D721Med (cell line): ENCODE measurements at places on chromosomes 7 and 10.

DNA sequence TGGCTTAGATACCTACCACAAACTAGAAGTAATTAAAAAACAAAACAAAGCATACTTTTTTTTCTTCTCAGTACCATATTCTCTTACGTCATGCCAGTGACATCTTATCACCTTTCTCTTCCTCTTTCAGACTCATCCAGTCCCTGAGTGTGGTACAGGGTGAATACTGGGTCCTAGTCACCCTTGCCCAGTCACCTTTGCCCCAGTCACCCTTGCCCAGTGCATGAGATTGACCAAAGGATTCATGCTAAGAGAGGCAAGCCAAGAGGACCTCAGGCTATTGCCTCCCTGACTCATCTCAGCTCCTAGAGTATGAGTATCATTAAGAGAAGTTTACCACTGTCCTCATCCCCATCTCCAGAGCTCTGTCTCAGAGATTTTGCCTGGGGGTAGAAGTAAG lies 10.0 kb upstream of the TSPAN12 start:
- DNase-seq = no peak

GRCh38 chr10:45135443-45136198 lies 134.9 kb downstream of the ZNF22 start:
- no peak for DNase-seq

- no peak for DNase-seq
Measured at GRCh38 chr10:117876210-117876609, 170.5 kb downstream of the RAB11FIP2 start.

GRCh38 chr7:85135977-85136376 lies 50.9 kb downstream of the SEMA3D start:
- DNase-seq = no peak

GRCh38 chr10:103916254-103916653 lies 1.7 kb downstream of the STN1 start:
- DNase-seq = no peak

DNA sequence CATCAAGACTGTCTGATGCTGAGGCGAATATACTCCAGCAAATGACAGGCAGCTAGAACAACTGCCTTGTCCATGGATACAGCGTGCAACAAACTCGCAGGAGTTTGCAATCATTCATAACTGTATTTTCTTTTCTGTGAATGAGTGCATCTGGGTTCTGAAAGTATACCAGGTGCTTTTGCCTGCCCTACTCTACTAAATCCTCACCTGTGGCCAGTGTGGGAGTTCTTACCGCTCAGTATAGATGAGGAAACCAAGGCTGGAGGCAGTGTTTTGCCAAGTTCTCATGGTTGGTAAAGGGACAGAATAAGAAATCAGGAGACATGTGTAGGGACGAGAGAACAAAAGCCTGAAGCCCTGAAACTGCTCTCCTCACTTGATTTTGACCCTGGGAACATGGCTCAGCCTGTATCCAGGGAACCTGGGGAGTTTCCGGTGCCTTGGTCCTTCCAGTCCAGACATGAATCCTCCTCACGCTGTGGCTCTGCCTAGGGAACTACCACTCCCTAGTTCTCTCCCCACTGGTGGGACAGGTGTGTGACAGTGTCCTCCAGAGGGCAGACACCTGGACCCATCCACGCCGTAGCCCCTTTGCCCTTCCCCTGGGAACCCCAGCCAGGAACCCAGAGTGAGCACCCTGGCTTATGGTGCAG lies 142.0 kb downstream of the CDH23 start:
- DNase-seq = no peak
